ENCODE measurements at places on chromosomes 6 and 20.
A peak's percentile ranks its signal among the peaks of the same experiment; 100 is the strongest.

GRCh38 chr6:82057846-82058554, 189.5 kb downstream of the IBTK start:
- DNase-seq, result no peak

GRCh38 chr20:32478576-32478975, 106.6 kb downstream of the NOL4L start:
- no peak for DNase-seq

- no peak for DNase-seq
These were observed 93.7 kb downstream of the ZFAND3 start for GRCh38 chr6:37913210-37913609.

- DNase-seq, result no peak
These were observed 3.0 kb upstream of the CDH26 start for GRCh38 chr20:59955131-59955796.

GRCh38 chr6:168088161-168089053, 9.4 kb upstream of the FRMD1 start:
- DNase-seq, result no peak

GRCh38 chr6:132937466-132937906, 123.1 kb downstream of the RPS12 start:
- peak; percentile 12 for DNase-seq

- DNase-seq, result no peak
These were observed 9.0 kb upstream of the SLA2 start for GRCh38 chr20:36655004-36655403.

GRCh38 chr20:63319164-63320040, 26.4 kb downstream of the COL20A1 start:
- DNase-seq, result no peak

- DNase-seq, result no peak
These were observed 23.8 kb downstream of the VEGFA start for GRCh38 chr6:43793875-43794242.

GRCh38 chr6:159945801-159946392, 23.0 kb upstream of the IGF2R start:
- no peak for DNase-seq

- DNase-seq, result no peak
These were observed 396.1 kb downstream of the PLCB1 start for GRCh38 chr20:8527998-8528723.

DNA sequence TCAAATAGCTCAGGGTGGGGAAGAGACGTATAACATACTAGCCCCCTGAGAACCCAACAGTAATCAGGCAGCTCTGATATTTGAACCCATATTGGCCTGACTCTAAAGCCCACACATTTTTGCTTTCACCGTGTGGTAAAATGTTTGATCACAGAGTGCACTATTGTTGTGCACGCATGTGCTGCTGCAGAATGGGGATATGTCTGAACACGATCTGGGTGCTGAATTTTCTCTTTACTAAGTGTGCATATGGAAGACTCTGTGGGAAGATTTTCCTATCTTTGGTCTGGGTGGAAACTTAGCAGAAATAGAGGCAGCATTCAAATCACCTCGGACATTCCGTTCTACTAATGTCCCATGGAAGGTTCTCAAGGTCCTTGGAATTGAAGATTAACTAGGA, 800.1 kb downstream of the TFAP2A start:
- DNase-seq, result no peak

DNA sequence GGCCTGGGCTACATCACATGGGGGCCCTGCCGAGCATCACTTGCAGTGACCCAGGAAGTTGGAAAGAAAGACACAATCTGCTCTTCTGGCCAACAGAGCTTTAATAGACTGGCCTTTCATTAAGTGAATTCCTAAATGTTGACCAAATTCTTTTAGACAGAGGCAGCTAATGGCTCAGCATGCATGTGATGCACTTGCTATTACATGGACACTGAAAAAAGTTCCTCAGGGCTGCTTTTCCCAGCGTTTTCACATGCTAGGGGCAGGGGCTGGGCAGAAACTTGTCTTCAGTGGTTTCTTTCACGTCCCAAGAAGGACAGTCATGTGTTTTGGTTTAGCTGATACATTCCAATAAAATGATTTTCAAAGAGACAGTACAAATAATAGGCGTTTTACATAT, 651.0 kb upstream of the SLC35B3 start:
- DNase-seq, result no peak

- DNase-seq, result no peak
These were observed 36.6 kb downstream of the HCRTR2 start for GRCh38 chr6:55210952-55211351.

DNA sequence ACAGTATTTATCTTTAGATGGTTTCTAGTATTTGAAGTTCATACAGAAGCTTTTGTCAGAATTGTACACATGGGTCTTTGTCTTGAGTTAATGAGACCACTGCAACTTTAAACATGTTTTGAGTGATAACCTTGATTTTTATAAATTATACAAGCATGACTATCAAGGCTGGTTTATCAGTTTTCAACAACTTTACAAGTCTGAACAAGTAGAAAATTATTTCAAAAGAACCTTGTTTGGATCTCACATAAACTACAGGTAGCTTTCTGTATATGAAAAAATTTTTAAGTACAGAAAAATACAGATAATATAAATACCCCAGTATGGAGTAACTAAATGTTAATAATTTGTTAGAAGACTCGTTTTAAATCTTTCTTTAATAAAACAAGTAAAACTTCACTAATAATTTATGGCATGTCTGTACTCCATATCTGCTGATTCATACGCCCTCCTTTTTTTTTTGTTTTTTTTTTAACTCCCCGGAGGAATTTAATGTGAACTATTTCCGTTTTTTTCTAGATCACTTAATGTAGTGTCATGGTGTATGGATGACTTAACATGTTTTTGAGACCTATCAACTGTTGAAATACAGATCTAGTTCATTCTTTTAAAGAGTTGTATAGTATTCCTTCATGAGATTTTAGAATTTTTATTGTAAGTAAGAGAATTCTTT, 18.3 kb downstream of the VAPB start:
- no peak for DNase-seq

GRCh38 chr6:3627501-3627900, 124.0 kb downstream of the PXDC1 start:
- DNase-seq, result peak; percentile 82

GRCh38 chr6:35724471-35724870, 12.4 kb upstream of the ARMC12 start:
- DNase-seq, result no peak

DNA sequence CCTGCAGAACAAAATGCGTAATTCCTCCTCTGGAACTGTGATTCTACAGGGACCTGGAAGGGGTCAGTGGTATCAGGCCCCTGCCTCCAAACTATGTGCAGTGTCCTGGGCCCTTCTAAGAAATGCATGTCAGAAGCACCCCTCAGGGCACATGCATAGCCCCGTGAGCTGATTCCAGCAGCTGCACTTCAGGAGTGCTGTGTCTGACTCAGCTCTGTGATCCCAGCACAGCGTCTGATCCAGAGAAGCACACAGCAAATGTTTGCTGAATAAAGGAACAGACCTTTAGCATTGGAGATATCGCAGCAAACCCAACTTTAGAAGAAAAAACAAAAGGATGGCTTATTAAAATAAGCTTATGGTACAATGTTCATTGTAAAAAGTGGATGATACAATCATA, 15.8 kb upstream of the MAFB start:
- DNase-seq, result no peak

DNA sequence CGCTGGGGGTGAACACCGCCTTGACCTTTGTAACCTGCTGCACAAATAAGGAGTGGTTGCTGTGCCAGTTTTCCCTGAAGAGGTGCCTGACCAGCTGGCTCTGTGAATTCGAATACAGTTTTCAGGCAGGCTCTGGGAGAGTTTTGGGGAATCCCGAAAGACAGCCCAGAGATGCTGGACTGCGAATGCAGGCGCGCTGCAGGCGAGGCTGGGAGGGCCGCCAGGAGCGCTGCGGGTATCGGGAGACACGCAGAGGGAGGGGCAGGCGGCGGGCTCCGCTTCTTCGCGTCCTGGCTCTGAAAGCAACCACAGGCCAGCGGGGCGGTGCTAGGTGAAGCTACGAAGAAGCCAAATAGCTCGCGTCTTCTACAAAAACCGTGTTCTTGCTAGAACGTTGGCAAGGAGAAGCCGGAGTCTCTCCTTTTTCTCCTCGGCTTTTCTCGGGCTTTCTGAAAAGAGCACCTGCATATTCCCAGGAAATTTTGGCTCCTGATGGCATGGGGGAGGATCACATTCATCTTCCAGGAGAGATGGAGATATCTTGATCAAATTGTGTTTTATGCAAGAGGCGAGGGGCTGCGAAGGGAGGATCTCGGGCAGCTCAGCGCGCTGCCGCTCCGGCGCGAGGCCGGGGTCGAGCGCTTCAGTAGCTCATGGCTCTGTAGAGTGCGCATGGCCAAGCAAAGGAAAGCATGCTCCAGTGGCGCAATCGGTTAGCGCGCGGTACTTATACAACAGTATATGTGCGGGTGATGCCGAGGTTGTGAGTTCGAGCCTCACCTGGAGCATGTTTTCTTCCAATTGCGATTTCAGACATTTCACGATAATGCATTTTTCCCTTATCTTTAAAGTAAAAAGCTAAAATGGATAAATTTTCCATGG, 158.1 kb upstream of the ZNF184 start:
- no peak for DNase-seq

- no peak for DNase-seq
These were observed 162.3 kb upstream of the FBXL4 start for GRCh38 chr6:99110029-99110428.

- no peak for DNase-seq
These were observed 16.4 kb upstream of the KIFC1 start for GRCh38 chr6:33375143-33375671.

GRCh38 chr6:40505191-40505810, 81.9 kb downstream of the LRFN2 start:
- DNase-seq, result no peak

DNA sequence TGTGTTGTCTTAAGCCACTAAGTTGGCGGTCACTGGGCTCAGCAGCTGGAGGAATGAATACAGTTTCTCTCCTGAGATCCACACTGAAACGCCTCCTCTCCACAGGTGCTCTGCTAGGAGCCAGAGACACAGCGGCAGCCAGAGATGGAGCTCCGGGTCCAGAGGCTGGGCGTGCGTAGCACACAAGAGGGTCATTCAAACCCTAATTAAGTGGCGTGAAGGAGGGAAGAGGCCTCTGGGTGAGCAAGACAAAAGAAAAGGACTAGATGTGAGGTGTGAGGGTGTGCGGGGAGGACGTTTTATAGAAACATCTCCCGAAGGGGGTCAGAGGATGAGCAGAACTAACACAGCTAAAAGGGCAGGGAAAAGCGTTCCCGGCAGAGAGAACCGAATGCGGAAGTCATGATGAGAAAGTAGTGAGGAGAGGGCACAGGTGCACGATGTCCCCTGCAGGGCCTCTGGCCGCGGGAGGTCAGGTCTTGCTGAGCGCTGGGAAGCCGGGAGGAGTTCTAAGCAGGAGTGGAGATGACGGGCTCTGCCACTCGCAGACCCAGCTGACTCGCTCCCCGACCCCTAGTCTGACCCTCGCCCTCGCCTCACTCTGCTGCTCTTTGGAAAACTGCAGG, 54.4 kb downstream of the BMP7 start:
- DNase-seq, result no peak

DNA sequence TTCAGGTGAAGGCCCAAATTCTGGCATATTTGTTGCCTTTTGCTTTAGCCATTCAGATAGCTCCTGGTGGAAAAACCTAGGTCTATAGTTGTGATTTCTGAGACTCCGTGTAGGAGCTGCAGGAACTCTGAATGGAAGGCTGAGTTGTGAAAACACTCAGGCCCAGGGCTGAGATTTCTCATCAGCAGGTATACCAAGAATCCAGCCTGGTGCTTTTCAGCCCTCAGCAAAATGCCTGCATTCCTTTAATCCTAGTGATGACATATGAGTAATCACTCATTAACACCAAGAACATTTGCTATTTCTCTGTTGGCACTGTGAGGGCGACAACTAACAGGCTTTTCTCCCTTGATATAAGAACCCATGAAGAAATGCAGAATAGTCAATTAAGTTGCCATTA, 546.1 kb upstream of the MAN1A1 start:
- DNase-seq, result no peak

DNA sequence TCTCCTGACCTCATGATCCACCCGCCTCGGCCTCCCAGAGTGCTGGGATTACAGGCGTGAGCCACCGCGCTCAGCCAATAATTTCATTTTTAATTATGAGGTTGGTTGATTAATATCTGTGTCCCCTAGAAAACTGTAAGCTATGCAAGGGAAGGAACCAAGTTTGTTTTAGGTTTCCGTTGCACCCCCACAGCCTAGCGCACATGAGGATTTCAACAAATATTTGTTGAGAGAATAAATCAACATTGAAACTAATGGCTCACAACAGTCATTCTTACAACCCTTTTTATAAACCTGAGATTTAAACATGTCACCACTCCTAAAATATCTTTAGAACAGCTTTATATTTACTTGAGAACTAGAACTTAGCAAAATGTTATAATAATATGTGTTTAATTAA, 114.0 kb upstream of the CARMIL1 start:
- peak; percentile 51 for DNase-seq

- DNase-seq, result no peak
These were observed 124.4 kb upstream of the KCNK16 start for GRCh38 chr6:39446909-39447308.

GRCh38 chr6:162798546-162799266, 70.9 kb downstream of the PACRG start:
- DNase-seq, result no peak

GRCh38 chr6:164379795-164380194, 929.6 kb downstream of the C6orf118 start:
- no peak for DNase-seq

DNA sequence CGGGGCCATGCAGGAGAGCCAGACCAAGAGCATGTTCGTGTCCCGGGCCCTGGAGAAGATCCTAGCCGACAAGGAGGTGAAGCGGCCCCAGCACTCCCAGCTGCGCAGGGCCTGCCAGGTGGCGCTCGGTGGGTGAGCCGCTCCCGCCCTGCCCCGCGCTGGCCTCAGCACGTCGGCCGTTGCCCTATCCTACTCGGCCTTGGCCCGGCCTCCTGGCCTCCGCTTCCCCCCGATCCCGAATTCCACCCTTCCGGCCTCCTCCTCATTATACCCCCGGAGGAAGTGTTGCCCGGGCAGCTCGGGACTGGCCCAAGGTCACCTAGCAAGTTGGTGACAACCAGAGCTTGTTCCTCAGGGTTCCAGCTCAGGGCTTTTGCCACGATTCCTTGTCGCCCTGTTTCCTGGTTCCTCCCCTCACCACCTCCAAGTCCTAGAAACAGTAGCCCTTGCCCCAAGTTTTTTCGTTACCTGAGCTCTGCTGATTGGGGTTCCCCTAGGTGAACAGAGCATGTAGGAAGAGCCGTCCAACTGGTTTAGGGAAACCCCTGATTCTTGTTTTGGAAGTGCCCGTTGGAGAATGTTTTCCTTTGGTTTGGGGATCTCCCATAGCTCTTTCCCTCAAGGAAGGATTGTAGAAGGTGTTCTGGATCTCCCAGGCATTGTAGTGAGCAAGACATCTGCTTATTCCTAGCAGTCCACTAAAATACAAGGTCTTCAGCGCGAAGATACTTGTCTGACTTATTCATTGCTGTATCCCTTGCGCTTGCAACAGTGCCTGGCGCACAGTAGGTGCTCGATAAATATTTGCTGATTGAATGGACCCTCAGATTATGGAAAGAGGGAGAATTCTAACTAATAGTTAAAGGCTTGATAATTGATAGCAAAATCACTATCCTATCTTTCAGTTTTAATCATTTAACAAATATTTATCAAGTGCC, 641 bp downstream of the ARFGEF2 start:
- DNase-seq, result no peak
